Glomerular endothelial cell (primary cell): ENCODE measurements at places on chromosomes 3 and 15. TPM values are rescaled to one million over a fixed set of nuclear protein-coding genes. Genes with fewer than 3 reads are reported as not detected.
A peak's percentile ranks its signal among the peaks of the same experiment; 100 is the strongest.

The ECE2 gene
- not detected in 2 replicates for total RNA-seq

The BAHD1 gene
- 19.8 and 23.0 TPM in 2 replicates for total RNA-seq

The SERPINI2 gene
- total RNA-seq = not detected in 2 replicates

The KLHL40 gene
- not detected in 2 replicates for total RNA-seq

The DGKG gene
- total RNA-seq = 3.8 and 4.4 TPM in 2 replicates

The LCTL gene
- total RNA-seq = 0.06 TPM in 1 of 2 replicates, not detected in the other

The CLDN1 gene
- total RNA-seq = 18.1 and 63.1 TPM in 2 replicates

The CPLX3 gene
- total RNA-seq = not detected in 2 replicates

The ABHD17C gene
- 4.5 and 7.3 TPM in 2 replicates for total RNA-seq

The ARPP21 gene
- total RNA-seq = not detected in 2 replicates

The SLC24A5 gene
- not detected in 2 replicates for total RNA-seq

The ZNF502 gene
- total RNA-seq = 2.6 and 3.2 TPM in 2 replicates

The NCEH1 gene
- 17.1 and 19.7 TPM in 2 replicates for total RNA-seq

The DAZL gene
- total RNA-seq = not detected in 2 replicates

The TUSC7 gene
- total RNA-seq = not detected in 2 replicates

- no peak for DNase-seq
Observed at GRCh38 chr3:60017631-60018030, 967.8 kb upstream of the CFAP20DC start.

GRCh38 chr3:68876112-68876713, 56.1 kb downstream of the TAFA4 start:
- DNase-seq = peak; percentile 31

GRCh38 chr3:12982619-12983101, 90.6 kb downstream of the IQSEC1 start:
- DNase-seq = no peak

GRCh38 chr3:107589454-107589853, 66.7 kb downstream of the BBX start:
- DNase-seq = no peak

DNA sequence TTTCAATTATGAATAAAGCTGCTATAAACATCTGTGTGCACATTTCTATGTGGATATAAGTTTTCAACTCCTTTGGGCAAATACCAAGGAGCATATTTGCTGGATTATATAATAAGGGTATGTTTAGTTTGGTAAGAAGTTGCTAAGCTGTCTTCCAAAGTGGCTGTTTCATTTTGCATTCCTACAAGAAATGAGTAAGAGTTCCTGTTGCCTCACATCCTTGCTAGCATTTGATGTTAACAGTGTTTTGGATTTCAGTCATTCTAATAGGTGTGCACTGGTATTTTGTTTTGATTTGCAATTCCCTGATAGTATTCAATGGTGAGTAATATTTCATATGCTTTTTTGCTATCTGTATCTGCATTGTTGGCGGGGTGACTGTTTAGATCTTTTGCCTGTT, 120.7 kb upstream of the MDFIC2 start:
- DNase-seq = no peak

GRCh38 chr3:56593455-56594158, 36.6 kb downstream of the CCDC66 start:
- no peak for DNase-seq

DNA sequence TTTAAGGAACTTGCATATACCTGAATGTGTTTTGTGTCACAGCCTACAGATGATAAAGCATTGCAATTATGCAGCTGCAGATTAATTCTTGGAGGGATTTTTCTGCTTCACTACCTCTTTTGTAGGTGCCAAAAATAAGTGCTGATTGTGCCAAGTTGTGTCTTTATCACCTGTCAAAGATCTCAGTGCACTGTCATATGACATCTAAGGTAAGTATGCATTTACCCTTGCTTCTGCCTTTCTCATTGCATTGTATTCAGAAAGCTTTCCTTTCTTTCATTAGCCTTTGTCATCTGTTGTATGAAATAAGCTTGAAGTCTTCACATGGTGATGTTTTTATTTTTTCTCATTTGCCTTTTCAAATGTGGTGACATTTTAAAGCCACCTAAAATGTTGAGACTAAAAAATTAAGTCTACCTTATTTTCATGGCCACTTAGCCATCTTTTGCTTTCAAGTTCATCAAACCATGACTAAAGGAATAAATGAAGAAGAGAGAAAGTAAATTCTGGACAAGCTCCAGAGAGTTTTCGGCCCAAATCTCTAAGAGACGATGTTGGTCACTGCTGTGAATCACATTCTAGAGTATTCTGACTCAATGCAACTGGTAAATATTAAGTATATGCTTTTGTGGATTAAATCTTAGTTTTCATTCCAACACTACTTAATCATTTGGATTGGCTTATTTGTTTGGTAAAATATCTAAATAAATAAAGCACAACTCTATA, 381.8 kb upstream of the EPHA3 start:
- DNase-seq = no peak

DNA sequence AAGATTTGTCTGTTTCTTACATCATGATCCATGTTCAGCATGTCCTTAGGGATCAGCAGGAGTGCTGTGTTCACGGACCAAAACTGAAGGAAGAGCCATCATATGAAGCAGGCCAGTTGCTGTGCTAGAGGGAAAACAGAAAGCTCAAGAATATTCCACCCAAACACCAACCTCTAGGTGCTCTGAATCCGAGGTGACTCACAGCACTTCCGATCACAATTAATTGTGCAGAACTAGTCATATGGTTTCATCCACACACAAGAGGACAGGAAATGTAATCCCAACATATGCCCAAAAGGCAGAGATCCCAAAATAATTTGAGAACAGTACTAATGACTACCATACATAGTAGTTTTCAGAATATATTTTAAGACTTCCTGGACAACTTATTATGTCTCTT, 257.9 kb upstream of the KCNH8 start:
- DNase-seq = no peak

GRCh38 chr3:141266797-141267555, 35.4 kb downstream of the PXYLP1 start:
- no peak for DNase-seq

DNA sequence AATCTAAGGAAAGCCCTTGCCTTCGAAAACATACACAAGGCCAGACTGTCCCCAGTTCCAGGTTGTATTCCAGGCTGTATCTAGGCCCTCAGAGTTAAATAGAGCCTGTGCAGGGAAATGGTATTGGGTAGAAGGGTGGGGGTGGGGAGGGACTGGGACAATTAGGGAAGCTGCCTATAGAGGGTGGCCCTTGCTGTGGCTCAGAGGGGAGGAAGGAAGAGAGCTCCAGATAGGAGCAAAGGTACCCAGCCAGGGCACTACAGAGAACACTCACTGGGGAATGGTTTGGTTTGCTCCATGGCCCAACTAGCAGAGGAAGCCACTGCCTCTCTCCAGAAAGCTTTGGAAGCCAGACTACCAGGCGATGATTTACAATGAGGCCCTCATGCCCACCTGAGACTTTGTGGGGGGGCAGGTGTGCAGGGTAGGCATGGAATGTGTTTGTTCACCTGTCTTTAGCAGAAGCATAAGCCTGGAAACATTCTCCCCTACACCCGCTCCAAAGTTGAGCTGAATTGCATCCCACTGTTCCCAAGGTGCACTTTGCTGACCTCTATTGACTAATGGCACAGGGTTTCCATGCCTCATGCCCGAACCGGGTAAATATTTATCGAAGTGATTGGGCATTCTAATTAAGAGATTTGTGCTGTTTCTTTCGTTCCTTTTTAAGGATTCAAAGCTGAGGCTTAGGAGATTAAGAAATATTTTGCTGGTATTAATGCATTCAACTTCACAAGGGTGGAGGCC, 6.3 kb upstream of the TLE3 start:
- no peak for DNase-seq

DNA sequence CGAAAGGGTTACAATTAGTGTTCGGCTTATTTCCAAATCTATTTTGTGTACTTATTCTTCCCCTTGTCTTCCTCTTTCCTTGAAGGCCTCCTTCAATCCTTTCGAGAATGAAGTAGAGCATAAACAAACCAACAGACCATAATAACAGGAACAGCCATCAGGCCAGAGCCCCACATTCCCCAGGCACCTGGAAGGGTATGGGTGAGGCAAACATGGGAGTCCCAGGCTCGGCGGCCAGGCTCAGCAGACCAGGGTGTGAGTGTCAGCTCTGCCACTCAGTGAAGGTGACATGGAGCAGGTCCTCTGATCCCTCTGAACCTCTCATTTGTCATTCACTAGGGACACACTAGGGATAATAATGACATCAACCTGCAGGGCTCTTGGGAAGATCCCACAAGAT, 13.8 kb downstream of the ALS2CL start:
- no peak for DNase-seq

- DNase-seq = no peak
Observed at GRCh38 chr3:138125548-138126221, 6.5 kb downstream of the A4GNT start.

- DNase-seq = no peak
Observed at GRCh38 chr15:60989696-60990095, 239.4 kb downstream of the RORA start.

- DNase-seq = no peak
Observed at GRCh38 chr3:126028096-126028495, 55.8 kb downstream of the SLC41A3 start.

- no peak for DNase-seq
Observed at GRCh38 chr15:100651253-100651652, 48.9 kb downstream of the ASB7 start.

DNA sequence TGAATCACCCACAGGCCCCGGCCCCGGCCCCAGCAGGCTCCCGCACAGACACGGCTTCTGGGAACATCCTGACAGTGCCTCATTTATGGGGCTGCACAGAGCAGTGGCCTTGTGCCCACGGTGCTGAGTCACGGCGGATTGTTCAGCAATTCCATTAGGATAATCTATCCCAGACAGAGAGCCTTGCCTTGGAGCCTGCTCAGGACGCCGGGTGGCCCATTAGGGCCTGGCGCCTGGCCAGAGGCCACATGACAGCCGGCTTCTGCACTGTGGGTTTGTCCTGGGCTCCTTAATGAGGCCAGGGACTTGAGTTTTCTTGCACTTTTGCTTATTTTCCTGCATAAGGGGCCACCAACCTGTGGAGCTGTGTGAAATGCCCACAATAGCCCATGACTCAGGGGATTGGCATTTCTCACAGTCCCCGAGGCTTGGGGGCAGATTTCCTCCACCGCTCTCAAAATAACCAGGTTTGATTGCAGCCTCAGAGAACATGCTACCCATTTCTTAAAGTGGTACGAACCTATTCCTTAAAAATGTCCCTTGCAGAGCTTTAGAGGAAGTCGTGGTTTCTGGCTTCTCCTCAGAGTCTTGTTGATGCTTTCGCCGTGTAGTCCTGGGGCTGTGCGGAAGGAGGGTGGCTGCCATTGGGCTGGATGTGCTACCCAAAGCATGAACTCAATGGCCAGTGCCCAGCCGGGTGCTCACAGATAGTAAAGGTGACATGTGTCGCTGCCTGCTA, 19.0 kb downstream of the SYNM start:
- peak; percentile 92 for DNase-seq

GRCh38 chr3:74089814-74090213, 465.1 kb upstream of the PDZRN3 start:
- DNase-seq = no peak

GRCh38 chr3:140752499-140752898, 74.6 kb downstream of the TRIM42 start:
- DNase-seq = no peak

- no peak for DNase-seq
Observed at GRCh38 chr3:194075802-194076460, 60.0 kb upstream of the HES1 start.

- no peak for DNase-seq
Observed at GRCh38 chr3:7934362-7934761, 567.3 kb upstream of the LMCD1 start.

DNA sequence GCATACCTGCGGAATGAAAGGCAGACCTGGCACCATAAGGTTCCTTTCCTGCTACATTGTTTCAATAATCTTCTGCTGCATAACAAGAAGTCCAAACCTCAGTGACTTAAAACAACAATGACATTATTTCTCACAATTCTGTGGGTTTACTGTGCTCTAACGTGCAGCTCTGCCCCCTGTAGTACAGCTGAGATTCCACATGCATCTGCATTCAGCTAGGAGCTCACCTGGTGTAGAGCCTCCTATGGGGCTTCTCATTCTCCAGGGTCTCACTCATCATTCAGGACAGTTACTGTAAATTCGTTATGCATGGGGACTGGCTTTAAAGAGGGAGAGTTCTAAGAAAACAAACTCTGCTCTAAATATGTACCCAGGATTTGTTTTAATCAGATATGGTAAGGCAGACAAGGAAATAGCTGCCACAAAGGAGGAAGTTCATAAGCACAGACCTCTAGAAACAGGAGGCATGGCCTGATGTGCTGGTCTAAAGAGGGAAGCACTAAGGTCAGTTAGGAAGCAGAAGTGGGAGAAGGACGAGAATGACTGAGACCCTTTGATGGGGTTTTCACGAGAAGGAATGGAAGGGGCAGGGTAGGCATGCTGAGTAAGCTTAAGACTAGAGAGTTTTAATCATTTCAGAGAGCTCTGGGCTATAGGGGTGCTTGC, 347.0 kb downstream of the NEK10 start:
- no peak for DNase-seq

DNA sequence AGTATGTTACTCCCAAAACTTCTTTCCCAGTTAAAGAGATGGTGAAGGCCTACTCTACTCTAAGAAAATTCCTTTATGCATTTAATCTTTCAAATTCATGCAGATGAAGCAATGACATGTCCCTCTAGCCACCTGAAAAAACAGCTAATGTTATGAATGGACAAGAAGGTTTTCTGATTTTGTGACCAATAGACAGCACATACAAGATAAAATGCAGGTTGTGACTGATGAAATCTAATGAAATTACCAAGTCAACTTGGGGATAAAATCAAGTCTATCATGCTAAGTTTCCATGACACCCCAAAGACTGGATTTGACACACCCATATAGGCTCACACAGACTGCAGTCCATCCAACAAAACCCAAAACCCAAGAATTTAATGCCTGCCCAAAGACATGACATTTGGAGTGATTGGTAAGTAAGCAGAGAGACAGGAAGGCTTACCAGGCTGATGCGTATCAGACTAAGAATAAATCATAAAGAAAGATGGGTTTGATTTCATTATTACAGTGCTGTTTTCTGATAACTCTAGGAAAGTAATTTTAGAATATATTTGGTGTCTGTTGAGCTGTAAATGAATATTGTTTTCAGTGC, 26.4 kb downstream of the CD47 start:
- no peak for DNase-seq

DNA sequence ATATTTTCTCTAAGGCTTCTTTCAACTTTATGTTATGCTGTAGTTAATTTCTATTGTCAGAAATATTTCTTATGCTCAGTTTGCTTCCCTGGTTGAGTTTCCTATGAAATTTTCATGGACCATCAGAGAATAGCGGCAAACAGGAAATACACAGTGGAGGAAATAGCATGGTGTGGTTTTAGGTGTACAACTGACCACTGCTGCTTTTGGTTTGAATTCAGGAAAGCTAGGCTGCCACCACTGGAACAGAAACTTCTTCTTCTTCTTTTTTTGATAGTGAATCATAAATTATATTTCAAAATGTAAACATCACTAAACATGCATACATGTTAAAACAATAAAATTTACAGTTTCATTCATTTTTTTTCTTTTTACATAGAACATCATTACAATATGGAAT, 316.6 kb upstream of the TGFBR2 start:
- DNase-seq = no peak

- no peak for DNase-seq
Observed at GRCh38 chr3:139124197-139124596, 79.5 kb upstream of the PRR23C start.
